Stimulated activated CD4-positive, alpha-beta T cell treated with anti-CD3 and anti-CD28 coated beads, Interleukin-12 subunit alpha, Interleukin-12 subunit beta, amount 100 ng/mL, for 4 hours (primary cell): ENCODE measurements at places on chromosomes 2 and 18.

DNA sequence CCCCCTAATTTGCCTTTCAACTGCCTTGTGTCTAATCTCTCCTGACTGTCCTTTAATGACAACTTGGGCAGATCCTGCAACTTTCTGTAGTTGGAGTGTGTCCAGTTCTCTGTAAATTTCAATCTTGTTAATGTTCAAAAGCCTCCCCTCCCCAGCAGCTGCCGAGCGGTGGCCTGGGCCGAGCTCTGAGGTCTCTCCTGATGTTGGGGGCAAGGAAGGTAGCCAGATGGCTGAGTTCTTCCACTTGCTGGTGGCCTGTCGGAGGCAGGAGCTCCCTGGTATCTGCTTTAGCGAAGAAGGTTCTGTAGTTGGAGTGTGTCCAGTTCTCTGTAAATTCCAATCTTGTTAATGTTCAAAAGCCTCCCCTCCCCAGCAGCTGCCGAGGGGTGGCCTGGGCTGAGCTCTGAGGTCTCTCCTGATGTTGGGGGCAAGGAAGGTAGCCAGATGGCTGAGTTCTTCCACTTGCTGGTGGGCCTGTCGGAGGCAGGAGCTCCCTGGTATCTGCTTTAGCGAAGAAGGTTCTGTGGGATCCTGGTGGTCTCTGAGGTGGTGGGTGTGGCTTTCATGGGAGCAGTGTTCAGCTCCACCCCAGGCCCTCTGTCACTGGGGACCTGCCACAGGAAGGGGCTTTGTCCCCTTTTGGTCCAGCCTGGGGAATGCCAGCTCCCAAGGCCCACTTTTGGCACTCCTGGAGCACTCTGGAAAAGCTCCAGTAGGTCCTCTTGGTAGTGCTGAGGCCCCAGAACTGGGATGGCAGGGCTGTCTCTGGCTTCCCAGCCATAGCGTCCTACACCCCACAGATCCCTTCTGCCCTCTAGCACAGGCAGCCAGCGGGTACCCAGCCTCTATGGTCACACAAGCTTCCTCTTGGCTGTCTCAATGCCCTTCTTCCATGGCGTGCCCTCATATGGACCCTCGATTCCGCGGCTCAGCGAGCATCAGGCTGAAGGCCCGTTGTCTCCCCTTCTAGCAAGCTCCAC lies 211.9 kb downstream of the ALPK2 start:
- no peak for DNase-seq

DNA sequence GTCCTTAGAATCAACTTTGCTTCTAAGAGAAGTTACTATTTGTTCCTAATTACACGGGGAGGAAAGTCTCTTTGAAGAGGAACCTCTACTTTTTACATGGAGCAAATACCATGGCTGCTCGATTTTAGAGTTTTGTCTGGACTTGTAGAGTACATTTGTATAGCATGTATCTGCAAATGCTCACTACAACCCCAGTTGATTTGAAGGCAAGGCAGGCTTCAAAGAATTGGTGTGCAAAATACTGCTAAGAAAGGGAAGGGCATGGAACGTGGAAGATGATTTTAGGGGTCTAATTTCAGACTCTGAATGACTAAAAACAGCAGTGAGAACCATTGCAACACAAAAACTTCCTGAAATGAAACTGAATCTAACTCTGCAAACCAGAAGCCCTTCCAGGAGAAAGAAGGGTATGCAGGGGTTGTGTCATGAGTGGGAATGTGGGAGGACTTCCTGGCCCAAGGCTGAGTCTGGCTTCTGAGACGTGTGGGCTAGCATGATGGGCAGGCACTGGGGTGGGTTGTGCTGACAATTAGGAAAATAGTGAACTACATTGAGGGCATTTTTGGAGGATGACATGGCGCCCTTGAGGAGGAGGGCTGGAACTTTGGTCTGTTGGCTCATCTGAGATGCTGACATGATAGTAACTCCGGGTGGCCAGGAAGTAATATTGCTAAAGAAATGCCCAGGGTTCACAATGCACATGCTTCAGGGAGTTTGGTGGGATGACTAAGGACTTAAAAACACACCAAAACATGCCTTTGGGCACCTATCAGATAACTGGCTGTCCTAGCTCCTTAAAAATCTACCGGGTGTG lies 18.9 kb upstream of the IL1R2 start:
- DNase-seq = no peak

DNA sequence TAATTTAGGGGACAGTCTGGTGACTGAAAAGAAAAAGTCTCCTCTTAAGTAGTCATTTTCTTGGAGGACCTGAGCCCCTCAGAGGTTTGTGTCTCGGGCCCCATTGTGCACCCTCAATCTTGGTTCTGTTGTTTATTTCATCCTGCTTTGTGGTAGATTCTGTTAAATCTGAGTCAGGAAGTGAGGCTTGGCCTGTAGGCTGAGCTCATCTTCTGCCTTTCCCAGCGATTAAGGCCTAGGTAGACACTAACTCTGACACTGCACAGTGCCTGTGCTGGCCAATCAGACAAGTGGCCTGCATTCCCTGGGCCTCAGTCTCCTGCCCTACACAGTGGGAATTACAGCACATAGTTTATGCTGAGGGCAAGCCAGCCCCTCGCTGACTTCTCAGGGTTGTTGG lies 80.2 kb downstream of the CTIF start:
- no peak for DNase-seq

DNA sequence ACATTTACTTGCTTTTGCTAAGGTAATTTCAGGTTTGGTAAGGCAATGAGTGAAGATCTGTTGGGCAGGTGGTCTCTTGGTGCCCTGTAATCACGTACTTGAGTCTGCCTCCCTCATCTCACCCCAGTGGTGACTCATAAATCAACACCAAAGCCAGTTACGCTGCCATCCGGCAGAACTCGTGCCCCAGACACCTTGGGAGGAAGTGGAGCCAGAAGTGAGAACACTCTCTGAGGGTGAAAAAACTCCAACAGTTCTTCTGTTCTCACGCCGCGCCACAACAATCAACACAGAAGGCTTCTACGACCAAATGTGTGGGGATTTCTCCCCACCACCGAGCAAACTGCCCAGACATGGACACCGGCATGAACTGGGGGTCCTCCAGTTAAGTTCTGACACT lies 206.2 kb downstream of the ARL4C start:
- DNase-seq = peak; percentile 60

DNA sequence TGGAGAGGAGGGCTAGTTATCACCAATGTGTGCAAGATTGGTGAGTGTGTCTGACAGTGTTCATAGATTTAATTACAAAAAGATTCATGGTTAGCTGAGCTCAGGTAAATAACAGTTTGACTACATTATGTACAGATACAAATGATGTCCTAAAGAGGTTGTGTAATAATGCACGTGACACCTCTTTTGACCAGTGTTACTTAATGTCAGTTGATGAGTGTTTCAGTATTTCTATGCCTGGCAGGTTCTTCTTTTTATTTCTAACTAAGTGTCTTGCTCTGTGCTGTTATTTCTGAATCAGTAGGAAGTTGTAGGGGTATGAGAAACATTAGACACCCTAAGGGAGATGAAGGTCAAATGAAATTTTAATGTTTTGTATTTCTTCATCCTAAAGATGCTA lies 7.9 kb upstream of the INHBB start:
- no peak for DNase-seq

DNA sequence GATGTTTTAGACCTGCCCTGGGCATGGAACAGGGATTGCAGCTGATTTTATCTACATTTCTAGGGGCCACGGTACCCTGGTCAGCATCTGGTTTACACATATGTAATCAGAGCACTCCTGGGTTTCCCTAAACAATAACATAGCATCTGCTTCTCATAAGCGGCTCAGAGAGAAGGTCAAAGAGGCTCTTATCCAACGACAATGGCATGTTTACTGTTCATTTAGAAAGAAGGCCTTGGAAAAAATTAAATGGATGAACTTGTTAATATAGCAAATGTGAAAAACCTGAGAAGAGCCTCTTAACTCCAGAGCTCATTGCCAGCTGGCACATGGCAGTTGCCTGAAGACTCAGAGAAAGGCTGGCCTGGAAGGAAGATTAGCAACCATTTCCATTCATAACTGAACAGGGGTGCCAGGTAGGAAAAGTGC lies 202.8 kb upstream of the THUMPD2 start:
- DNase-seq = no peak

GRCh38 chr2:82667491-82667890 lies 1791.6 kb downstream of the SUCLG1 start:
- DNase-seq = no peak

GRCh38 chr2:218879776-218880101 lies 913 bp upstream of the WNT10A start:
- no peak for DNase-seq

DNA sequence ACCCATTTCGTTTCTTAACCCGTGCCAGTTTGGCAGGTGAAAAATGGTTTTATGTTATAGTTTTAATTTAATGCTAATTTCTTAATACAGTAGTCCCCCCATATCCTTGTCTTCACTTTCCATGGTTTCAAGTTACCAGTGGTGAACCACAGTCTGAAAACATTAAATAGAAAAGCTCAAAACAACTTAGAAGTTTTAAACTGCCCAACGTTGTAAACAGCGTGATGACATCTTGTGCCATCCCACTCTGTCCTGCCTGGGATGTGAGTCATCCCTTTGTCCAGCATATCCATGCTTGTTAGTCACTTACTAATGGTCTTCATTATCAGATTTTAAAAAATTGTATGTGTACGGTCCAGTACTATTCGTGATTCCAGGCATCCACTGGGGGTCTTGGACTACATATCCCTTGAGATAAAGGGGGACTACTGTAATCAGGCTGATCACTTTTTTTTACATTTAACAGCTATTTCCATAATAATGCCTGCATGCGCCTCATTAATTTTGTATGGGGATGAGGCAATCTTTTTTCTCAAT lies 31.9 kb downstream of the SLC66A3 start:
- no peak for DNase-seq

GRCh38 chr2:219385958-219386520 lies 1.7 kb downstream of the DNPEP start:
- DNase-seq = no peak

DNA sequence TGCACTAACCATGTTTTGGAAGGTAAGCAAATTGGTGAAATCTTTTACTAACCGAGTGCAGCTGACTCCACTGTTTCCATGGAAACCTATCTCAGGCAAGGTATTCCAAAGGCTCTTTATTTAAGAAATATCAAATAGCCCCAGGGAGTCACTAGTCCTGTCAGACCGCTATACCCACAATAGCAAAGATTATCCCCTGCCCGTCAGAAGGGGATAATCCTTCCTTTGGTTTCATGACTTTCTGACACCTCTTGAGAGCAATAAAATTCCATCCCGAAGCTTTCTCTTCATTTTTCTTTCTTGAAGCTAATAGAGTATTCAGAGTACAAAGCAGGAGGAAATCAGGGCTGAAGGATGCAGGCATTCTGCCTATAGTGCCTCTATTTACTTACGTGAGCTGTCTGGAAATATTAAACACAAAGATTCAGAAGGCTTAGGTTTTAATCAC lies 34.7 kb upstream of the MAP2 start:
- DNase-seq = no peak
